Fibroblast of skin of abdomen (primary cell): ENCODE measurements at places on chromosomes 11 and 22.

- no peak for DNase-seq
Measured at GRCh38 chr11:36628765-36629244, 30.8 kb upstream of the RAG2 start.

DNA sequence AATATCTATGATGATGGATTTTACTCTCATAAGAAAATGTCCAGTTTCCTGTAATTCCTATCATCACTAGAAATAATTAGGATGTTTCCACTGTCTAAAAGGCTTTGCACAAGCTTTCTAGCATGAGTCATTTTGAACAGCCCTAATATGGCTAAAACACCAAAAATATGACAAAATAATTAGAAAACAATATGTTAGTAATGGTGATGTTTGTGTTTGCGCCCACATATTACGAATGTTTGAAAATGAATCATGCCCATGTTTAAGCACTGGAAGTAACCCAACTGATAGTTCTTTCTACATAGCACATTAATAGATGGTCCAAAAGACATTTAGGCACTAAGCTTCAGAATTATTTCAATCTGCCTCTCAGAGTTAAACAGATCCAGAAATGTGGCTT is 96.0 kb downstream of the TRPC6 start:
- peak; percentile 79 for DNase-seq

DNA sequence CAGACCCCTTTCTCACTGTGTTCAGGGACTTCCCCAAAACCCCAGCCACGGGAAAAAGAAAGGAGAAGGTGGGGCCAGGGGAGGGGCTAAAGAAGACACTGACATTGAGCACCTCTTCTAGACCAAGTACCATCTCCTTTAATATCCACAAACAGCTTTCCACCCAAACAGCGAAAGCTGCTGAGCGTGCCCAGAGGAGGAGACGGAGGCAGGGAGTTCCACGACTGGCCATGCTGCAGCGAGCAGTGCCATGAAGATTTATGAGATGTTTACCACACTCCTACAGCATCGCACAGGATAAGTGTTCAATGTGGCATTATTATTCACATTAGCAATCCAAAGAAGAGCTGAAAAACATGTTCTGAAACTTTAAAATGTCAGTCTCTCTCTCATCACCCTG is 127.4 kb downstream of the LARGE1 start:
- no peak for DNase-seq

GRCh38 chr11:119424276-119424675 is 1.3 kb upstream of the THY1 start:
- no peak for DNase-seq

DNA sequence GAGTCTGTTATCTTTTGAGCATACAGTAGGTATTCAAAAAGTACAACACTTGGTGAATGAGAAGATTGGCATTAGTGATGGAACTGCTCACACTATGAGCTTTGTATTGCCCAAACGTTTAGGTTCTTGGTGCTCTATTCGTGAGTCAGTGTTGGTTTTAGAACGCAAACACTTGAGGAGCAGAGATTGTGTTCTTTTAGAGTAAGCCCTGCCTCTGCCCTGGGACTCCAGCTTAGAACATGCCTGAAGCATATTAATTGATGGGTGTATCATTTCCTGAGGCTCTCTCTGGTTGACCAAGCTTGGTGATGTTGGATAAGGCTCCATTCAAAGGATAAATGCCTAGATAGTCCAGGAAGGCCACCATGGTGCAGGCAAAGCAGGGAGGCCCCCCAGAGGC is 10.9 kb downstream of the MTNR1B start:
- DNase-seq = no peak

GRCh38 chr11:124753205-124753604 is 1.1 kb upstream of the VSIG2 start:
- DNase-seq = no peak

GRCh38 chr22:25187469-25187868 is 12.2 kb upstream of the CRYBB3 start:
- no peak for DNase-seq

- DNase-seq = no peak
Measured at GRCh38 chr11:10771457-10771856, 20.4 kb downstream of the CTR9 start.

GRCh38 chr11:94032066-94032465 is 10.9 kb downstream of the HEPHL1 start:
- no peak for DNase-seq

GRCh38 chr11:131511794-131512193 is 141.4 kb downstream of the NTM start:
- peak; percentile 5 for DNase-seq

- DNase-seq = peak; percentile 26
Measured at GRCh38 chr11:42311514-42311913, 852.1 kb upstream of the LRRC4C start.

DNA sequence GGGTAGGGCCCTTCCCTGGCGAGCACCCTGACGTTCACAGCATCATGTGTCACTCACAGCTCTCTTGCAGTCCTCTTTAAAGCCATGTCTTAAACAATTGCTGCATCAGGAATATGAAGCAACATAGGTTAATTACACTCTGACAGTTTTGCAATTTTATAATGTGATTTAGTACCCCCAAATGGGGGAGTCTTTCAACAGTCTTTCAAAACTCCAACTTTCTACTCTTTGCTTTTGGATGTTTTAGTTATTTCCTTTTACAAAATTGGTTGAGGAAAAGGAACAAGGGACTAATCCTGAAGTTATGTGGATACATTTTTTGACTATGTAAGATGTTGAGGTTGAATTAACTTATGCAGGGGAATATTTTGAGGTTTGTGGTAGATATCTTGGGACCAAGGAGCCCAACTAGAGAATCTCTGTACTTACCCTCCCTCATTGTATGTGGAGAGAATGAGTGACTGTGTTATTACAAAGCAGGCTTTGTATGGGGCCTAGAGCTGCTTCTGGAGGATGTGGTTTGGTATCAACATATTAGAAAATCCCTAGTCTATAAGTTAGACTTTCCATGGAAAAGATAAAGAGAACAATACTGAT is at the start of gene MMP8:
Gene MMP8 (minus strand): TSS at position 51 of the 597 bp plus-strand sequence. CDS start 99 bp downstream, outside the sequence.
- peak; percentile 93 for DNase-seq

- no peak for DNase-seq
Measured at GRCh38 chr11:69508974-69509373, 27.5 kb downstream of the LINC01488 start.

DNA sequence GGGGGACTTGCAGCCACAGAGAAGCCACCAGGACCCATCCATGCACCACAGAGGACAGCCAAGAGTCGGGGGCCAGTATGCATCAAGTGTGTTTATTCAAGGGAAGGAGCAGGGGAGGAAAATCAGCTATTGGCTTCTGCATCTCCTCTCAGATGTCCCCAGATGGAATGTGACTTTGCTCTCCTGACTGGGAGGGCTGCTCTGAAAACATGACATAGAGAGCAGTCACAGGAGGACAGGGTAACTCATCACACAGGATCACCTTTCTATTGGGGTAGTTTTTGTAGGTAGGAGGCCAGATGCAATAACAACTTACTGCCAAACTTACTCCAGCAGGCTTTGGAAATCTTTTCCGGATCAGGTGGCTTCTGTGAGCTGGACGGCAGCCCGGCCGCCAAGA is 121.0 kb upstream of the OPCML start:
- no peak for DNase-seq

DNA sequence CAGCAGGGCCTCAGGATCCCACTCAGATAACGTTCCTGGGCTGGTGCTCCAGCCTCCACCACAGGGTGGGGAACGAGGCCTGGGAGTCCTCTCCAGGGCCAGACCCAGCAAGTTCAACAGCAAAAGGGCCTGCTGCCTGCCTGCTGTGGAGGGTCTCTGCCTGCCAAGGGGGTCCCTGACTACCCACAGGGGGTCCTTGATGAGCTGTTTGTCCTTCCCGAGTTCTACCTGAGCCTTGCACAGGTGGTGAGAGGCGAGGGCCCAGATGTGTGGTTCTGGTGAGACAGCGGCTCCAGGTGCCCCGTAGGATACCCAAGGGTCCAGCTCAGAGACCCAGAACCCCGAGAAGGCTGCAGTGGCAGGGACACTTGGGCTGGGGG is 4.4 kb downstream of the DUSP8 start:
- no peak for DNase-seq

DNA sequence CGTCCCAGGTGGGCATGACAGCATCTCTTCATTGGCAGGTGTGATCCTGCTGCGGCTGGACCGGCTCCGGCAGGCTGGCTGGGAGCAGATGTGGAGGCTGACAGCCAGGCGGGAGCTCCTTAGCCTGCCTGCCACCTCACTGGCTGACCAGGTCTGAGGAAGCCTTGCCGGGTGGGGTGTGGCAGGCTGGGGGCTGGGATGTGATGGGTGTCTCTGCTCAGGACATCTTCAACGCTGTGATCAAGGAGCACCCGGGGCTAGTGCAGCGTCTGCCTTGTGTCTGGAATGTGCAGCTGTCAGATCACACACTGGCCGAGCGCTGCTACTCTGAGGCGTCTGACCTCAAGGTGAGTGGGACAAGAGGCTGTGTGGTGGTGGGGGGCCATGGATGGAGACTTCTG is 3.5 kb downstream of the LARGE2 start:
- no peak for DNase-seq

DNA sequence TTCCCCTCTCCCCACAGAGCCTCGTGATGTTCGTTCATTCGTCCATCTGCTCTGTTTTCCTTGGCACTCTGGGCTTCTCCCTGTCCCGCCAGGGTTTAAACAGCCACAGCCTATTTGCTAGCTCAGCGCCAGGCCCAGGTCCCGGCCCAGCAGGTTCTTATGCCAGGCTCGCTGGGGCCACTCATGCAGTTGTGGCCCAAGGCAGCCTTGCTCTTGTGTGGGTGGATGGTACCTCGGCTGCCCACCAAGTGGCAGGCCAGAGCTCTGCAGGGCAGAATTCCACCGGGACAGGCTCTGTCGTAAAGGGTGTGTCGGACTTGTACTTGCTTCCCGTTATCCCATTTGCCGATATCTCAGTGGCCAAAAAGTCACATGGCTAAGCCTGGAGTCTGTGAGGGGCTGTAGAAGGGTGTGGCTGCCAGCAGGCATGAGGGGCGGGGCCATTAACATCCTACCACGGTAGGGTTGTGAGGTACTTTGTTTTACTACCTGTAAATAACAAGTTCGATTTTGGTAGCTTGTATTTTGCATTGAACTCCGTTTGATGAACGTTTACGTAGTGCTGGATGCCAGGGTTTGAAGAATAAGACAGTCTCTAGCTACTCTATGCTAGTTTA is 7.9 kb downstream of the FAM118A start:
- DNase-seq = no peak

DNA sequence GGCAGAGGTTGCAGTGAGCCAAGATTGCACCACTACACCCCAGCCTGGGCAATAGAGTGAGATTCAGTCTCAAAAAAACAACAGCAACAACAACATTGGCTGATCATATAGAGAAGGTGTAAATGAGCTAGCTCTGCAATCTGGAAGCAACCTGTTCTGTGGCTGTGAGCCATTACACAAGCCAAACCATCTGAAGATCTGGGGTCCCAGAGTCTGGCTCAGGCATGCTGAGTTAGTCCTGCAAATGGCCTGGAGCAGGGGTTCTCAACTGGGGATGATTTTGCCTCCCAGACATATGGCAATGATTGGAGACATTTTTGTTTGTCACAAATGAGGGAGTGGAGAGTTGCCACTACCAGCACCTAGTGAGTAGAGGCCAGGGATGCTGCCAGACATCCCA is 42.3 kb upstream of the RAB1B start:
- DNase-seq = no peak

- peak; percentile 28 for DNase-seq
Measured at GRCh38 chr22:42856179-42856864, 751 bp downstream of the ARFGAP3 start.

GRCh38 chr11:15112131-15112541 is 2.6 kb upstream of the INSC start:
- DNase-seq = no peak

DNA sequence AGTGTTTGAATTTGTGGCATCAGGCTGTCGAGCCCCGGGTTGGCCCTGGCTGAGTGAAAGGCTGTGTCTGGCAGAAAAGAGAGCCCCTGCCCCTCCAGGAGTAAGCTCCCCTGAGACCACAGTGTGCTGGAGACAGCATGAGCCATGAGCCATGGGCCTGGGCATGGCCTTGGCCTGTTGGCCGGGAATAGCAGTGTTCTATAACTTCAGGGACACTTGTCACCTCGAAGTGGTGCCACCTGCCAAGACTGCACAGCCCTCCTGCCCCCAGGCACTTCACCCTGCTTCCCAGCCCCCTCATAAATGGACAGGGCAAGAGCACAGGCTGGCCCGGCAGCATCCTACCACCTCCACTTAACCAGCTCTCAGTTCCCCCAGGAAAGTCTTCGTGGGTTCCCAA is 20.7 kb upstream of the SUSD2 start:
- DNase-seq = no peak

DNA sequence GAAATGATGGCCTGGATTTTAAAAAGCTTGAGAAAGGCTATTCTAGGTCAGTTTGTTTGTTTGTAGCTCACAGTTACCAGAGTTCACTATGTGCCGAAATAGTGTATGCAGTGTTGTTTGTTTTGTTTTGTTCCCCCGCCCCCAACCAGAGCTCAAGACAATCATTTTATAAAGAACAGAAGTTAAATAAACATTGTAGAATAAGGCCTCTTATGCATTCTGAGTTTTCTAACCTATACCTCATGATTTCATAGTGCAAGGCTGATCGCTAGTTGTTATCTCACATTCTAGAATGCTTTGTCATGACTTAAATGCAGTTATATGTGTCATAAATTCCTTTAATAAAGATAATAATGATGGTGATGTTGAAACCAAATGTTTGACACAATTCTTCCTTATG is 7.8 kb downstream of the KCNA4 start:
- no peak for DNase-seq

DNA sequence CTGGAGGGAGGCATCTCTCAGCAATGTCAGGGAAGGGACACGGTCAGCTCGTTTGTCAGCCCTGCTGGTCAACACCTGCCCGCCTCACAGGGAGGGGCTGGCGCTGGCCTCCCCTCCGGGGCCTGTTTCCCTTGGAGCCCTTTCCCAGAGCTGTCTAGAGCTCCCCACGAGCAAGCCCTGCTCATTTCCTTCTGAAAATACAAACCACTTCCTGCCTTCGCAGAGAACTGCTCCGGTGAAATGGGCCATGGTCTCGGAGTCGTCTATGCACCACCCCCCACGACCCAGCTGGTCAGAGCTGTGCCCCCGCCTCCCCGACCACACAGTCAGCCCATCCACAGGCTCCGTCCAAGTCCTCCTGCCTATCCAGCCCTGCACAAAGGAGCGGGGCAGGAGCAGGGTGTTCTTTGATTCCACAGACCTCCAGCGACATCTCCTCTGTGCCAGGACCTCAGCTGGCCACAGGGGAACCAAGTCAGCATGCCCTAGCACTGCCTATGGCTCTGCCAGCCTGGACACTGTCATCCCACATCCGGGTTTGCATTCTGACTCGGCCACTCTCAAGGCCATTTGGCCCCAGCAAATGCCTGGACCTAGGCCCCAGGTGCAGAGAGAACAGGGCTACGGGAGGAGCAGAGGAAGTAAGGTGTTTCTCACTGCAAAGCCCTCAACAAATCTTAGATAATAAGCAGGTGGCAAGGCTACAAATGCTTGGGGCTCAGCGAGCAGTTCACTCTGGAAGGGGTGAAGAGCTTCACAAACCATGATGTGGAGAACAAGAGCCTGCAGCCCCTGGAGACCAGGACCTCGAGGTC is 82.1 kb upstream of the WNT11 start:
- no peak for DNase-seq

DNA sequence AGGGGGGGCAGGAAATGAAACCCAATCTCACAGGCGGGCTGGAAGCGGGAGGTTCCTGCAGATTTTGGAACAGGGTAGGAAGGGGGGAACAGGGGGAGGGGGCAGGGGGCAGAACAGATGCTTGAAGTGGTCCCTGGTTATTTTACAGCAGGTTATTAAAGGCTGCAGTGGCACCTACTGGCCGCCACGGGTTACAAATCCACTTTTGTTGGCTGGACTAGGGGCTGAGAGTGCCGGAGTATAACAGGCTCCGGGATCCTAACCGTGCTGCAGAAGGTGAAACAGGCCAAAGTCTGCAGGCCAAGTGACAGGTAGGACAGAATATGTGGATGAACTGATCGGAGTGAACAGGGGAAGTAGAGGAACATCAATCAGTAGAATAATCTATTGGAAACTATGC is 2.5 kb downstream of the ROBO3 start:
- no peak for DNase-seq
